ENCODE measurements at places on chromosomes 1 and 21. TPM values are rescaled to one million over a fixed set of nuclear protein-coding genes. Genes with fewer than 3 reads are reported as not detected.

Gene KLHDC7A
- not detected for total RNA-seq

Gene CHRM3
- total RNA-seq, result not detected

Gene RNU1-2
- under 0.01 TPM for total RNA-seq

Gene ROR1
- 3.3 TPM for total RNA-seq

Gene GSTM2
- 7.2 TPM for total RNA-seq

Gene TOMM20
- 83.4 TPM for total RNA-seq

Gene TEX38
- total RNA-seq, result not detected

Gene KCNT2
- total RNA-seq, result 2.5 TPM

GRCh38 chr1:94734963-94735901 is 84.9 kb upstream of the SLC44A3 start:
- no peak for DNase-seq

DNA sequence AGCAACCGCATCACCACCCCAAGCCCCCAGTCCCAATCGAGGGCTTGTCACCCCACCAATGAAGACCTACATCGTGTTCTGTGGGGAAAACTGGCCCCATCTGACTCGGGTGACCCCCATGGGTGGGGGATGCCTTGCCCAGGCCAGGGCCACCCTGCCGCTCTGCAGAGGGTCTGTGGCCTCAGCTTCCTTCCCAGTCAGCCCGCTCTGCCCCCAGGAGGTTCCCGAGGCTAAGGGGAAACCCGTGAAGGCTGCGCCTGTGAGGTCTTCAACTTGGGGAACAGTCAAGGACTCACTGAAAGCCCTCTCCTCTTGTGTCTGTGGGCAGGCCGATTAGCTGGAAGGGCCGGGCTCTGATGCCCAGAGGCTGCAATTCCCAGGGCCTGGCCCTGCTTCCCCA is 2.0 kb downstream of the SRARP start:
- no peak for DNase-seq

DNA sequence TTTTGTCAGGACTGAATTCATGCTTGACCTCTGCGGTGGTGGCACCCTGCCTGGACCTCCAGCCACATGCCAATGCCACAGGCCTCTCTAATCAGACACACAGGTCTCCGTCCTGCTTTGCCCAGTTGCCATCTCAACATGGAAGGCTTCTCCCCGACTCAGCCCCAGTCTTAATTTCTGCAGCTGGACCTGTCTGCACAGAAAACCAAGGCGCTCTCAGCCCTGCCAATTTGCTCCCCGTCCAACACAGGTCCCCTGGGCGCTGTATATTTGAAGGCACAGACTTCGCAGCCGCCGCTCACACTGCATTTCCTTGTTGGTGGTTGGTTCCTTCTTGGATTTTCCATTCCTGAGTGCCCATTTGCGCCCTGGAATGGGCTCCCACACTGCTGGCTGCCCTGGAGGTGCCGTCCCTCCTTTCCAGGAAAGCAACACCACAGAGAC is 28.0 kb upstream of the PLEKHG5 start:
- no peak for DNase-seq

DNA sequence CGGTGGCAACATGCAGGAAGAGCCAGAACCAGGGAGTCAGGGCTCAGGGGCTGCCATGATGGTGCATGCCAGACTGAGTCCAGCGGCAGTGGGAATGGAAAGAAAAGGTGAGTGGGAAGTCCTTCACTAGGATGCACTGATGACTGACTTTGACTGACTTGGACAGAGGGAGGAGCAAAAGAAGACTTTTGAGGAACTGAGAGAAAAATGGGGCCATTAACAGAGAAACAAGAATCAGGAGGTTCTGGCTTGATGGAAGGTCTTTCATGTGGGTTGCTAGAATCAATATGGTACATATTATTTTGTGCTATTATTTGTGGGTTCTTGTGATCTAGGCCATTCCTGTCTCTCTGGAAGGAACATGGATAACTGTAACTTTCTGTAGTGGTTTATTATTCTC is 454.6 kb upstream of the PROX1 start:
- no peak for DNase-seq

GRCh38 chr1:6475381-6476133 is 9.6 kb upstream of the TNFRSF25 start:
- DNase-seq, result no peak

GRCh38 chr1:242430956-242431355 is 93.5 kb downstream of the PLD5 start:
- no peak for DNase-seq

- DNase-seq, result no peak
Measured at GRCh38 chr1:99171184-99171813, 93.0 kb upstream of the PLPPR4 start.

GRCh38 chr1:75034376-75034775 is 99.8 kb upstream of the LHX8 start:
- DNase-seq, result no peak

DNA sequence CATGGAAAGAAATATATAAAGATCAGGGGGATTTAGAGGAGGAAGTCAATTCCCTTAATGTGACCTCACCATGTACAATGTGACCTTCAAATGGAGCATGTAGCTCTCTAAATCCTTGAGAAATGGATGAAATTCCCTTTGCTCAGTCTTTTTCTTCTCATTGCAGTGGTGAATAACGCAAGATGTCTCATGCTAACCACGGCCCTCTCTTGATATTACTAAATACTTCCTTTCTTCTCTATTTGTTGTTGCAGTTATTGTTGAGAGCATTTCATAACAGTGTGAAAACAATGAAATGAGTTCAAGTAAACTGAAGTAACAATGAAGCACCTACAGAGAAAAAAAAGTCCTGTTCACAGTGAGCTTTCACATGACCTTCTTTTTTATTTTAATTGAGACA is 55.6 kb downstream of the ZNF281 start:
- no peak for DNase-seq

GRCh38 chr1:119442756-119443155 is 27.8 kb downstream of the HSD3B2 start:
- no peak for DNase-seq

DNA sequence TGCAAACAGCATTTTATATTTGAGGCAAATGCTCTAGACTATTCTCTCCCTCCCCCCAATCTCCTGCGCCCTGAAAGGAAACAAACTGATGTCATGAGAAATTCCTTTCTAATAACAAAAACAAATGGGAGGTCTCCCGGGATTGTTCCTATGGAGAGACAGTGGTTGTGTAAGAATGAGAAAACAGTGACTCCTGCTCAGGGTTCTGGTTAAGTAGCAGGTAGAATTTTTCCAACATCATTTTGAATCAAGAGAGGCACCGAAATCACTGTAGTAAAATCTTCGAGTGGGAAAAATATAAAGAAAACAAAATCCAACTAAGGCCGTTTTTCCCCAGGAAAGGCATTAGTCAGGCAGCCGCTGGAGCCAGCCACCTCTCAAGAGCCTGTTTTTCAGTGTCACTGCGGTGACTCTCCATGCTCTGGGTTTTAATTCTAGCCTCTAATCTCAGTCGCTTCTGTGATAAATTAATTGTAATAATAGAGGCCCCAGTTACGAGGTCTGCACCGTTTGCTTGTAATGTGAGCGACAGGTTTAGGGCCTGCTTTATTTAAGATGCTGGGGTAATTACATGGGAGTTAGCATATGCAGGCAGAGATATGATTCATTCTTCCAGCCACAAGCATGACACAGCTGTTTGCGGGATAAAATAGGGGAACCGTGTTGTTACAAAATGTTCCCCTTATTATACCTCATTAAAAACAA is 80.3 kb downstream of the RNF220 start:
- peak; percentile 64 for DNase-seq
